ENCODE measurements at places on chromosomes 13 and 19.

GRCh38 chr13:23672616-23673015, 102.4 kb downstream of the TNFRSF19 start:
- DNase-seq = no peak

- no peak for DNase-seq
Observed at GRCh38 chr19:6018786-6019185, 40.8 kb upstream of the RANBP3 start.

GRCh38 chr19:40716031-40716481, 630 bp downstream of the COQ8B start:
- peak; percentile 91 for DNase-seq

DNA sequence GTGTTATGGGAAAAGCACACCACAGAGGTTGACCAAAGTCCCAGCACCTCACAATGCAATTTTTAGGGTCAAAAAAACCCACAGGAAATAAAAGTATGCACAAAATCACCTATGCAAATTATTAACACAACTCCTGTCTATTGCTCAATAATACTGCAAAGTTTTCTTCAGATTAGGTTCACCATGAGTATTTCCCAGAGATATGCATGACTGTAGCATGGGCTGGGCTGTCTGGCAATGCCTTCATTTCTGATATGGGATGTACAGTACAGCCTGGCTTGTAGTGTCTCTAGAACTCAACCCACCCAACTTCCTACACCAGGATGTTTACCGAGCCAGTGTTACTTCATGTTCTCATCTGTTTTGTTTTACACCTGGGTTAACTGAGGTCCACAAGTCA, 698.7 kb upstream of the ARGLU1 start:
- DNase-seq = no peak

GRCh38 chr13:99565478-99566124, 64.3 kb downstream of the TM9SF2 start:
- DNase-seq = no peak

DNA sequence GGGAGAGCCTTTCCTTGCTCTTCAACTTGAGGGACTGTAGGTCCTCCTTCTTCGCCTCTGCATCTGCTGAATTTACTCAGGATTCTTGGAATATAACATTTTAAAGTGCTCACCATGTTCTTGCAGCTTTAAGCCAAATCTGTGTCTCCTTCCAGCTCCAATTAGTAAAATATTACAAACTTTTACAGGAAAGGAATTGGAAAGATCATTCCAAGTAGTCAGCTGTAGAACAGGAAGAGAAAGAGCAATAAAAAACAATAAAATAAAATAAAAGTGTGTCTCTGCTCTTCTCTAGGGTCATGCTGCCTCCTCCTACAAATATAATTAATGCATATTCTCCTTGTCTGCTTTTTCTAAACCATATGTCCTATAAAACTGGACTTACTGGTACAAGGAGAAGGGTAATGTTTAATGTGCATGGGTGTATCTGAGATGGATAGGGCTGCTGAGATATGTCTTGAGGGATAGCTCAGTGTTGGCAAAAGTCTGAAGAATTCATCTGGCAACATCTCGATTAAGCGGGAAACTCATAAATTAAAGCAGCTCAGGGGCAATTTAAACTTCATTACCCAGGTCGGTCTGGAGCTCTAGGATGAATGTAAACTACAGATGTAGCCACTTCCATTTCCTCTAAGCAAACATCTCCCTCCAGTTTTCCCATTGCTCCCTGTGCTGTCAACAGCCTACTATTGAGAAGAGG, 25.0 kb downstream of the ENOX1 start:
- DNase-seq = no peak

GRCh38 chr19:5893907-5894703, 9.5 kb downstream of the NDUFA11 start:
- no peak for DNase-seq

DNA sequence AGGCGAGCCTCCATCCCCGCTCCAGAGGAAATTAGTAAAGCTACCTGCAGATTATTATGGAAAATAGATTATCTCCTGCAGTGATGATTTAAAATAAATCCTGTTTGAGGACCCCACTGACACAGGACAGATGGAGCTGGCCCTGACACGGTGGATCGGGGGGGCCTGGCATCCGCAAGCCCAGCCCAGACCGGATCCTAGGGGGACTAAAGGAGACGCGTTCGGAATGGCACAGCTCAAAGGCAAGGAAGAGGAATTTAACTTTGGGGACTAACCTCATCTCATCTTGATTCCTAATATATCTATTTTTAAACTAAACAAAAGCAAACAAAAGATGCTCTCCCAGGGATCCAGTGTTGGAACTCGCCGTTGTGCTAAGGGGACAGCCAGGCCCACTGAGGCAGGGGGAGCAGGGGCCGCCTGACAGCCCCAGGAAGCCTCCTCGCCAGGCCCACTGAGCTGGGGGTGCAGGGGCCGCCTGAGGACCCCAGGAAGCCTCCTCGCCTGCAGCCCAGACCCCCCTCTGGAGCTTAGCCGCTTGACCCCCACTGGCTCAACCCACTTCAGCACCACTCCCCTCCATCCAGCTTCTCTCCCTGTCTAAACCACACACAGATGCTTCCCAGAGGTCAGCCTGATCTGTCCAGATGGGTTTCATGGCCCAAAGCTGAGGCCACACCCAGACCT, 78.6 kb downstream of the SPACA7 start:
- DNase-seq = no peak

DNA sequence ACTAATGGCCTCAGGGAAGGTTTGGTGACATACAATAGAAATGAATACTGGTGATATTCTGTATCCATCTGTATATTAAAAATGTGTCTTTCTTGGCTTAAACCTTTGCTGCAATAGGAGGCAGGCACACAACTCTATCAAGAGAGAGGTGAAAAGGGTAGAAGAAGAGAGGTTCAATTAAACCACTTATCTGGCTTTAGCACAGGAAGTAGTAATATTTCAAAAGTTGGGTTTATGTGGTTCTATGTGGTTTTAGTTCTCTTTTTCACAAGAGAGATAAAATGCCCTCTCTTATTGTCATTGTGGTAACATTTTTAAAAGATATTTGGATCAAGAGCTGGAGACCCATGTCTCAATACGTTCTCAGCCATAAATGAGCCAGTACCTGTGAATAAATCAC, 146.2 kb upstream of the FNDC3A start:
- no peak for DNase-seq

DNA sequence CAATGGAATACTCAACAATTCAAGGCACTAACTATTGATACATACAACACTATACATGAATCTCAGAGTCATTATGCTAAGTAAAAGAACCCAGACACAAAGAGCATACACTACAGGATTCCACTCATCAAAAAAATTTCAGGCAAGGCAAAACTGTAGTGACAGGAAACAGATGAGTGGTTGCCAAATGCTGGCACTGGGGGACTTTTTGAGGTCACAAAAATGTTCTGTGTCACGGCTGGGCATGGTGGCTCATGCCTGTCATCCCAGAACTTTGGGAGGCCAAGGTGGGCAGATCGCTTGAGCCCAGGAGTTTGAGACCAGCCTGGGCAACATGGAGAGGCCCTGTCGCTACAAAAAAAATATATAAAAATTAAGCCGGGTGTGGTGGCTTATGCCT, 129.4 kb downstream of the KL start:
- DNase-seq = no peak

DNA sequence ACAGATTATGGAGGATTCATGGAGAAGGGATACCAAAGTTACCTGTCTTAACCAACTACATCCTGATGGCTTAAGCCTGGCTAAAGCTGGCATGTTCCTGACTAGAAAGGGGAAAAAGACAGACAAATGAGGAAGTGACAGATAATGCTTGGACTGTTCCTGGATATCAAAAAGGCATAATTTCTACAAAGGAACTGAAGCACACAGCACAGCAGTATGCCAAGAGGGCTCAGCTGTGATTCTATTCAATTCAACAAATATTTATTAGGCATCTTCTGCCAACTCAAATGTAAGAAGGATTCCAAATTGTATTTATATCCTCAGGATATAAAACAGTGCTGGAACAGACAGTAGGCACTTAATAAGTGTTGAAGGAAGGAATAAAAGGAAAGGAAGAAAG, 59.5 kb downstream of the KLF12 start:
- DNase-seq = no peak

DNA sequence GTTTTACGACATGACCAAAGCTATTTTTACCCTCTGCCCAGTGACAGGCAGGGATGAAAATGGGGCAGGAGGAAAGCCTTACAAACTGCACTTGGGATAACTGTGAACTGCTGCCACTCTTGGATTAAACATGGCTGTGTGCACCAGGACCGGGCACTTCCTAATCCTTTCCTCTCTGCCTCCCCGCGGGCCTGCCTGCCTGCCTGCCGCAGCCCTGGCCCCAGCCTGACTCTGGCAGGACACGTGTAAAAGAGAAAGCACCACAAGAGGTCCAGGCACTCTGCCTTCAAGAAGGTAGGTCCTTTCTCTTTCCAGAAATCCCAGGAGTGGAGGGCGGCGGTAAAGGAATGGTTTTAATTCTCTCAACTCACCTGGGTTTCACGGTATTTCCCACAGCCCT, 4.8 kb downstream of the TSHZ3 start:
- no peak for DNase-seq

DNA sequence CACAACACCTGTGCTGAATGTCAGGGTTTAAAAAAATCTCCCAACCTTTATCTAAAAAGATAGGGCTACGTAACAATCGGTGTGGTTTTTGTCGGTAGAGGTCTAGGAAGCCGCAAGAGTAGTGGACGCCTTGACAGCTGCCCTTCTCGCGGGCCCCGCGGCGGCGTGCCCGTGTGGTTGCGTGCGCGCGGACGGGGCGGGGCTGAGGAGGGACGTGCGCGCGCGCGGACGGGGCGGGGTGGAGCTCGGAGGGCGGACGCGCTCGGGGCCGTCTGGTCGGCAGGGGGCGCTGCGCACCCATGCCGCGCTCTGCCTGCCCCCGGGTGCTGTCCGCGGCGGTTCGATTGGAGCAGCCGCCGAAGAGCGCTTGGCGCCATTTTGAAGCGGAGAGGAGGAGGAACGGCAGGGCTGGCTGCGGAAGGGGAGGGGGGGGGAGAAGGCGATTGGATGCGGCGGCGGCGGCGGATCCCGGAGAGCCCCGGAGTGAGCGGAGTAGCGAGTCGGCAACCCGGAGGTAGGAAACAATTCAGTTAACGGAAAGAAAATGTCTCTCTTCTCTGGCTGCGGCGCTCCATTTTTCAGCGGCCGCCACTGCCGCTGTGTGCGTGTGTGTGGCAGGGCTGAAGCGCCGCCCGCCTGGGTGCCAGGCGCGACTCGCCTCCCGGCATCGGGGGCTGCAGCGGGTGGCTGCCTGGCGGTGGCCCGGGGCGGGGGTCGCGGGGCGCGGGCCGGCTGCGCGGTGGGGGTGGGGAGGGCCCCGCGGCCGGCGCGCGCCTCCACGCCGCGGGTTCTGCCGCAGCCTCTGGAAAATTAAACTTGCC, at the start of gene PDS5B:
Gene PDS5B, plus strand, starts transcription at position 373 of the 821 bp plus-strand sequence. CDS start 62,321 bp downstream, outside the sequence.
- DNase-seq = peak; percentile 93

GRCh38 chr13:30600496-30600895, 17.2 kb upstream of the USPL1 start:
- no peak for DNase-seq

DNA sequence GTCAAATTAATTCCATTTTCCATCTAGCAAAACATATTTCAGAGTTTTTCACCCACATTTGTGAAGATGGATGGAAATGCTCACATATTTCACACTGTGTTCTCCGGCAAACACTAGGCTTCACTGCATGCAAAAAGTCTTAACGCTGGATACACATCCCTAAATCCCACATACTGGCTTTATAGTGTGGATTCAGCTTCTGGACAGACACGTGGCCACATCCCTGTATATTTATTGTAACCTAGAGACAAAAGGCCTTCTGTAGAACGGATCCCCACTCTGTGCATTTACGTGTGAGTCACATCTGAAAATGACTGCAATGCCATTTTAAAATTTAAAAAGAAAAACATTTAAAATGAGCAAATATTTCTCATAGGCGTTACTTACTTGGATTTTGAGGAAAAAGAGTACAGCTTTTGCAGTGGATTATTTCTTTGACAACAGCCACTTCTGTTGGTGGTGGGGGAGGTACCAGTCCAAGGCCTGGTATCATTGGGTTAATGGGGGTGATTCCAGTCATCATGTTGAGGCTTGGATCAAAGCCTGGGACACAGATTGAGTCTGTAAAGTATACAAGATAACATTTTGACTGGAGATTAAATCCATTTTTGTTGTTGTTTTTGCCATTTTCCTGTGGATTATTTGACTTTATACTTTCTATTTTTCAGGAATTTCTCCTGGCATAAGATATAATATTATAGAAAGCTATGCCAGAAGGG, 337.7 kb downstream of the DNAJC15 start:
- no peak for DNase-seq

GRCh38 chr19:45008552-45008951, 7.3 kb downstream of the RELB start:
- DNase-seq = no peak
